ENCODE measurements at places on chromosomes 6 and 20.

DNA sequence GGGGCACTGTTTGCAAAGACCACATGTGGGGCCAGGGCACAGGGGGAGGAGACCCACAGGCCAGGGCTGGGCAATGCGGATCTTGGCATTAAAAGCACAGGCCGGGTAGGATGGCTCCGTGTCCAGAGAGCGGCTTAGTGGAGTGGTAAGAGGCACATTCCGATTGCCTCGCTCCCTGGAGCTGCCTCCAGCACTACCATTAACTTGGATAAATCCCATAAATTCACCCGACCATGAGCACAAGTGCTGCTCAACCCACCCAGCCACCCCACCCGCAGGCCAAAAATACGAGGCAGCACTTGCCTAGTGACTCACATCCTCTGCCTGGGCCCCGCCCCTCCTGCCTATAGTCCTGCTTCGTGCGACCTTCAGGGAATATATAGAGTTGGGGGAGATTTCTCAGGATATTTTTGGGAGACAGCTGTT, 67.5 kb upstream of the QKI start:
- peak; percentile 55 for DNase-seq

- DNase-seq = no peak
Measured at GRCh38 chr20:43102394-43102793, 87.3 kb downstream of the PTPRT start.

GRCh38 chr20:62668441-62669027, 26.2 kb downstream of the SLCO4A1 start:
- peak; percentile 89 for DNase-seq

DNA sequence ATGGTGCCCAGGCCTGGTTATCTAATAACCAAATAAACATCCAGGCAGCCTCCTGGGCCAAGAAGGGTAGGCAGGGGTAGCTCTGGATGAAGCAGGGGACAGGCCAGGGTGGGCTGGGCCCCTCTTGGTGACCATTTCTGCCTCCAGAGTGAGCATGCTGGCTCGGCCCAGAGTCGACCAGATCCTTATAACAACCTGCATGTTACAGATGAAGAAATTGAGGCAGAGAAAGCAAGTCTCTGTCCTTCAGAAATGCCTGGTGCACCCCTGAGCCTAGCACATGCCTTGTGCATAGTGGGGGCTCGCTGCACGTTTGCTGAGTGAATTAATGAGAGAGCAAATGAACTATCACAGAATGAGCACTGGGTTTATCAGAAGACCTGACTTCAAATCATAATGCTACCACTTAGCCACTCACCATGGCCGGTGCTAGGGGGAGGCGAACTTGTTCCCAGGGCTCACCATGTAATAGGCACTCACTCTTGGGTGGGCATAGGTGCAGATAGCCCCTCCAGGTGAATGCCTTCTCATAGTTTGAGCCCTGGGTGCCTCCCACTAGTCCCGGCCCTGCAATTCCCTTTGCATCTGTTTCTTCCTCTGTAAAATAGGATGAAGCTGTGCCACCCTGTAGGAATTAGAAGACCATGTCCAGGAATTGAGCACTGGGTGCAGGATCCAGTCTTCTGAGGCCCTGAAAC, 3.8 kb upstream of the APCDD1L start:
- DNase-seq = no peak
